ENCODE measurements at places on chromosomes 7 and 10. TPM values are rescaled to one million over a fixed set of nuclear protein-coding genes. Genes with fewer than 3 reads are reported as not detected.

UTF1 gene
- polyA plus RNA-seq, result not detected

PPP1R9A gene
- 15.6 TPM for polyA plus RNA-seq

TEX36 gene
- polyA plus RNA-seq, result not detected

ARHGEF5 gene
- polyA plus RNA-seq, result 3.5 TPM

PIP gene
- polyA plus RNA-seq, result not detected

Data from adrenal gland (tissue), 19 donors.